ENCODE measurements at places on chromosomes 1 and 21.

- no peak for DNase-seq
These were observed 143.3 kb downstream of the DENND1B start for GRCh38 chr1:197632005-197632404.

- no peak for DNase-seq
These were observed 169.2 kb upstream of the SGIP1 start for GRCh38 chr1:66364578-66365391.

GRCh38 chr21:25461725-25462124 lies 145.6 kb downstream of the MRPL39 start:
- no peak for DNase-seq

- no peak for DNase-seq
These were observed 80.1 kb upstream of the ZC3H11B start for GRCh38 chr1:219692981-219693380.

DNA sequence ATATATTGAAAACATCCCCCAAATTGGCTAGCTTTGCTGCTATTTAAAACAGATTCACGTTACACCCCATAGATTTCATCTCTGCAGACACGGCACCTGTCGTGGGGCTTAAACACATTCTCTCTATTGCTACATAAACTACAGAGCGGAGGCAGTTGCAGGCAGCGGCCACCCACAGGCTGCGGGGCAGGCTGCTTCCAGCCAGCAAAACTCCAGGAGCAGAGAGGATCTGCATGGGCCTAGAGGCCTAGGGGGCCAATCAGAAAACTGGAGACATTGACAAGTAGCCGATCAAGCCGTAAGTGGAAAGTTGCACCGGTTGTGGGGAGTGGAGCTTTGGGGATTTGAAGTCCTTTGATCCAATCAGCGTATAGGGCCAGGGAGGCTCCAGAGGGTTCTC lies 129.0 kb upstream of the KLHDC7A start:
- no peak for DNase-seq

- no peak for DNase-seq
These were observed 89.7 kb downstream of the SMYD2 start for GRCh38 chr1:214370615-214371014.

DNA sequence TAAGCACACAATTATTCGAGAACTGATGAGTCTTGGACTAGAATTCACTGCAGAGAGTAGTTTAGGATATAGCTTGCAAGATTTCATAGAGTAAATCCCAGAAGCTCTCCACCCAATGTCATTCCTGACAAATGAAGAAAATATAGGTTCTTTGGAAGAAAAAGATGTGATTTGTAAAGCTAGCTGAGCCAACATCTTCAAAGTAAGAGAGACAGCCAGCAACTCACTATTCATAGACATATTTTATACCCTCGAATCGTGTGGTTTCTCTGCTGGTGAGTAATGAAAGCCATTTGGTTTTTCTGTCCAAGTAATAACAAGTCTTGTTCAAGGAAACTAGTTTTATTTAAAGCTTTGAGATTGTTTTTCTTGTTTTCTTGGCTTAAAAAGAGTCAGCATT lies 165.7 kb upstream of the SYT6 start:
- DNase-seq, result no peak

GRCh38 chr1:19044975-19045831 lies 88.7 kb upstream of the IFFO2 start:
- DNase-seq, result peak; percentile 82

GRCh38 chr1:219413536-219413935 lies 199.4 kb downstream of the ZC3H11B start:
- DNase-seq, result no peak

DNA sequence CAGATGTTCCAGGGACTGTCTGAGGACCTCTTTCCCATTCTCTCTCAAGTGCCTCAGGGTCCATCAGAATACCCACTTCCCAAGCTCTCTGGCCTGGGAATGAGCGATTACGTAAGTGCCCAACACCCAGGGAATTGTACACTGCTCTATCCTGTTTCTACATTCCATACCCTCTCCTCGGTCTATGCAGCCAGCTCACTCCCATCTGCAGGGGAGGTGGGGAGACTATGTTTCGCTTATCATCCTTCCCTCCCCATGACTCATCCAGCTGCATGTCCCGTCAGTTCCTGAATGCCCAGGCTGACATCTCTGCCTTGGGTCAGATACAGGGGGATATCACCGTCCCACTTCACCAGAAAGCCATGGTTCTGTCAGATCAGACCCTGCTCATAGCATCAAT lies 34.5 kb upstream of the CD1D start:
- no peak for DNase-seq

GRCh38 chr1:44924835-44925464 lies 61.4 kb downstream of the EIF2B3 start:
- DNase-seq, result no peak

GRCh38 chr1:217493290-217493689 lies 137.6 kb downstream of the GPATCH2 start:
- no peak for DNase-seq

GRCh38 chr1:61341426-61341825 lies 259.1 kb downstream of the NFIA start:
- DNase-seq, result no peak

DNA sequence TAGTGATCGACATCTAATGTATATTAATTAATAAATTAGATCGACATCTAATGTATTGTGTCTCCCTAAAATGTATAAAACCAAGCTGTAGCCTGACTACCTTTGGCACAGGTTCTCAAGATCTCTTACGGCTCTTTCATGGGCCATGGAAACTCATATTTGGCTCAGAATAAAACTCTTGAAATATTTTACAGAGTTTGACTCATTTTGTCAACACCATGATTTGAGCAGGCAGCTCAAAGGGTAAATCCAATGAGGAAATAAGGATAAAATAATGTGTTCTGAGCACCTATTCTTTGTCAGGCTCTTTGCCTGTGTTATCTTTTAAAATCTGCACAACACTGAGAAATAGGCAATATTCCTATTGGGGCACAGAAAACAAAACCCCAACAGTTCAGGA lies 223.4 kb upstream of the DUSP10 start:
- DNase-seq, result no peak

DNA sequence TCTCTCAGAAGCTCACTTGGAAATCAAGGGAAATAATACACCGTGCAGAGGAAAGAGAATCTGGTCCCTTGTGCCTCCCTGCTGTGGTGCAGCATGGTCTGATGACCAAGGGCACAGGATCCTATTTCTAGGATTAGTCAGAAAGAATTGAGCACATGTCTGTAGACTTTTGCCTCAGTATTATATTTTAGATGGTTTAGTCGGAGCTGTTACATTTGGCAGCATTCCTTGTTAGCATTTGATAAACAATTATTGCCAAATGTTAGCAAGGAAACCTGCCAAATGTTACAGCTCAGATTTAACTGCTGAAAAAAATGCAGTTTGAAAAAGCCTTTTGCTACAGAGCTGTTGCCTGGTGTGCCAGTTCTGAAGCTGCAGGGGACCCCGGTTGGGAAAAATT lies 183.5 kb upstream of the DPYD start:
- DNase-seq, result no peak

DNA sequence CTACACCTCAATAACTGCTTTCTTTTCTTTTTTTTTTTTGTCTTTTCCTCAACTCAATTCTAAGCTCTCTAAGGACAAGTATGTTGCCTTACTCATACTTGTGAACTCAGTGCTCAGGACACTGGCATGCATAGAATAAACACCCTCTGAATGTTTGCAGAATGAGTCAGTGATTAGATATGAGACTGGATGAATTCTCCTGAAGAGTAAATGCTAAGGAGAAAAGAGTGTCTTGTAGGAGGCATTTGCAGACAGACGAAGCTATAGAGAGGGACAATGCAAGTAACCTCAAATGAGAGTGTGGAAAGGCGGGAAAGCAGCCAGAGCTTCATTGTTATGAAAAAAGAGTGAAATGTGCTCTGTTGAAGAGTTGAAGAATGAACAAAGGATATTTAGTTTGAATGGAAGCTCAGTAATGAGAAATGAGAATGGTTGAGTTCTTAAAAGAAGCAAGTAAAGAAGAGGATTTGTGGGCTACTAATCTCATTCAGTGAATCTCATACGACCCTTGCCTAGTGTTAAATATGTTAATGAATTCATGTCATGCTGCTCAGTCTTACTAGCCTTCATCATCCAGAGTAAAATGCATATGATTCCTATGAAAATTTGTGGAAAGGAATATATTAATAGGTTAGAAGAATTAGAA lies 166.1 kb upstream of the DPYD start:
- no peak for DNase-seq

GRCh38 chr1:115671176-115671934 lies 29.6 kb downstream of the VANGL1 start:
- DNase-seq, result peak; percentile 30

- no peak for DNase-seq
These were observed 12.0 kb downstream of the CREG1 start for GRCh38 chr1:167541610-167542009.

DNA sequence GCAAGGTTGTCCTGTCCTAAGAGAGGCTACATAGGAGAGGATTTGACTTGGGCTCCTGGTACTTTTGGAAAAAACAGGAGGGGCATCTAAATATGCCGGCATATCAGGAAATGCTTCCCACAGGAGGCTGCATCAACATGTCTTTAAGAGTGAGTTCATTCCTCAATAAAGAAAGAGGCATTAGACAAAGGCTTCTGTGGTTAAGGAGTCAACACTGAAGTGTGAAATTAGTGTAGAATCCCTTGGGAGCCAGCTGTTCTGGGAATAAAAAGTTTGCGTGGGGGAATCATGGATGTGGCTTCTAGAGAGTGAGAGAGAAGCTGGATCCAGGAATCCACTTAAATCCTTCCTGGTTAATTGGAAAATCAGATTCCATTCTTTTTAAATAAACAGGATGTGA lies 69.5 kb downstream of the DNM3 start:
- DNase-seq, result no peak

DNA sequence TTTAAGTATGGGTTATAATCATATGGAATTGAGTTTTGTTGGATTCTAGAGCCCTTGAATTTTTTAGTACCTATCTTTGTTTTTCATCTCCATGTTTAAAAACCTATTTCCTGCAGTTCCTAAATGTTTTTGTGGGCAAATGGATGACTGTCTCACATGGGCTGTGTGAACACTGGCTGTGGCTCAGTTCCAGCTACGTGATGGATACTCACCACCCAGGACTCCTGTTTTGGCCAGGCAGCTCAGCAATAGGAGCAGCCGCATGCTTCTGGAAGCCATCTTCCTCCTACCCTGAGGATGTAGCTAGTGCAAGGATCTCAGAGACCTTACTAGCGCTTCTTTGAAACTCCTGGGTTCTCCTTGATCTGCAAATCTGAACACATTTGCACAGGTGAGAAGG lies 2.8 kb downstream of the REG4 start:
- DNase-seq, result no peak

- no peak for DNase-seq
These were observed 5.3 kb downstream of the TTC24 start for GRCh38 chr1:156584813-156585212.

DNA sequence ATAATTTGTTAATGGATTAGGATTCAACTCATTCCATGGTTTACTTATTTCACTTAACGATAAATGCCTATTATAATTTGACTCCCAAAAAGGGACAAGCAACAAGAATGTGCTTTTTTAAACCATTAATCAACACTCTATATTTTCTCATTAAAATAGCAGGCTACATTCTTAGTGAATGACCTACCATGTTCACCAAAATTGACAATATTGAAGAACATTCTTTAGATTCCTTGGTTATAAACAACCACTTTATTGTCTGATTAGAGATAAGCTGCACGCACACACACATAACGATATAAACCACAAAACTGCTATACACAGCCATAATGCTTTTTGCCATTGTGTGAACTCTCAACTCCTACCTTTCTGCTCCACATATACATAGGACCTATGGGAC lies 75.4 kb upstream of the LRRC7 start:
- no peak for DNase-seq

- no peak for DNase-seq
These were observed 35.8 kb downstream of the NDUFS5 start for GRCh38 chr1:39061951-39062350.

- no peak for DNase-seq
These were observed 849.1 kb downstream of the USP25 start for GRCh38 chr21:16578912-16579311.

DNA sequence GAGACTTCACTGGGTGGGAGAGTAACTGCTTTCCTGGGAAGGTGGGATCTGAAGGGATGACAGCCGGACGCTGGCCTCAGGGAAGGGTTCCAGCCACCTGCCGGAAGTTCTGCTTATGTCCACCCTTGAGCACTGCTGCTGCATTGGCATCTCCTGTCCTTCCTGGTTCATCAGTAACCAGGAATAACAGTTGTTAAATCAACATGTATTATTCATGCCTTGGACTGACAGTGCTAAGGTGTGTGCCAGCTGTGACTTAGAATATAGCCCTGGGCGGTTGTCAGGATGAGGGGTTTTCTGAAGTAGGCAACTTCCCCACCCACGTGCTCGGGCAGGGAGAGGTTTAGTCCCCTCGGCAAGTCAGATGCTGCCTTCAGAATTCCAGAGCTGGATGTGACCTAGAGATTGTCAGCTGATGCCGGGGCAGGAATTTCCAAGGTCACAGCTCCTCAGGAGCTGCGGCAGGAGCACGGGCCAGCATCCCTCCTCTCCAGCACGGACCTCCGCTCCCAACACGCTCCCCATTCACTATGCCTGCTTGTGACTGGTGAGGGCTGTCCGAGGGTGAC lies 17.9 kb downstream of the CLDN14 start:
- DNase-seq, result no peak

- DNase-seq, result no peak
These were observed 212.1 kb upstream of the FMN2 start for GRCh38 chr1:239879321-239880170.
